ENCODE measurements at places on chromosomes 6 and 20.

- no peaks in the 10 kb centered on the region for H3K4me1 ChIP-seq
- DNase-seq, result no peak
- H3K27me3 ChIP-seq, result peaks cover 50% of the 10 kb centered on the region
- H3K27ac ChIP-seq, result no peak overlapping the region
Observed at GRCh38 chr6:27890445-27891319, 21.5 kb downstream of the OR2B2 start.

- DNase-seq, result no peak
- peaks cover 18% of the 10 kb centered on the region for H3K4me1 ChIP-seq
- H3K36me3 ChIP-seq, result no peaks in the 10 kb centered on the region
- no peak overlapping the region for H3K27ac ChIP-seq
- H3K27me3 ChIP-seq, result peaks cover 4% of the 10 kb centered on the region
Observed at GRCh38 chr6:39298061-39298460, 16.2 kb downstream of the KCNK17 start.

- H3K36me3 ChIP-seq, result no peaks in the 10 kb centered on the region
- no peaks in the 10 kb centered on the region for H3K27me3 ChIP-seq
- H3K27ac ChIP-seq, result no peak overlapping the region
- no peaks in the 10 kb centered on the region for H3K4me1 ChIP-seq
- DNase-seq, result no peak
Observed at GRCh38 chr20:9977629-9978028, 57.2 kb upstream of the ANKEF1 start.

DNA sequence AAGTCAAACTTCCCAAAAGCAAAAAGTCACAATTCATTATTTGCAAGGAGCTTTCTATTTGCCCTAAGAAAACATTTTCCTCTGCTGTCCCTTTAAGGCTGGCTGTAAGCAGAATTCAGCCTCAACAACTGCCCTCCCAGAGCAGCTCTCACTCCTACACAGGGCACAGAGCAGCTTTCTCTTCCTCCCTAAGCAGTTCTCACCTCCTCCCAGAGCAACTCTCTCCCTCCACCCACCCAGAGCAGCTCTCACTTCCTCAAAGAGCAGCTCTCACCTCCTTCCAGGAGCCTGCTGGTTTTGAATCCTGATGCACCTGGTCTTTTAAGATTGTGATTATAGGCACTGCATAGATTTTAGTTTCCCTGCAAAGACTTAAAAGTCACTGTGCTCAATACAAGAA is 120.6 kb upstream of the TMEM181 start:
- H3K4me1 ChIP-seq, result no peaks in the 10 kb centered on the region
- no peak overlapping the region for H3K4me3 ChIP-seq
- H3K27ac ChIP-seq, result no peak overlapping the region
- no peaks in the 10 kb centered on the region for H3K27me3 ChIP-seq
- no peak for DNase-seq

- no peak for DNase-seq
- no peak overlapping the region for H3K27ac ChIP-seq
- no peaks in the 10 kb centered on the region for H3K36me3 ChIP-seq
- no peaks in the 10 kb centered on the region for H3K4me1 ChIP-seq
- H3K4me3 ChIP-seq, result no peak overlapping the region
- H3K27me3 ChIP-seq, result no peaks in the 10 kb centered on the region
Observed at GRCh38 chr6:107390685-107391435, 68.5 kb downstream of the PDSS2 start.

All from tibial artery (tissue), 4 donors.